ENCODE measurements at places on chromosomes 2 and 18. TPM values are rescaled to one million over a fixed set of nuclear protein-coding genes. Genes with fewer than 3 reads are reported as not detected.

DNA sequence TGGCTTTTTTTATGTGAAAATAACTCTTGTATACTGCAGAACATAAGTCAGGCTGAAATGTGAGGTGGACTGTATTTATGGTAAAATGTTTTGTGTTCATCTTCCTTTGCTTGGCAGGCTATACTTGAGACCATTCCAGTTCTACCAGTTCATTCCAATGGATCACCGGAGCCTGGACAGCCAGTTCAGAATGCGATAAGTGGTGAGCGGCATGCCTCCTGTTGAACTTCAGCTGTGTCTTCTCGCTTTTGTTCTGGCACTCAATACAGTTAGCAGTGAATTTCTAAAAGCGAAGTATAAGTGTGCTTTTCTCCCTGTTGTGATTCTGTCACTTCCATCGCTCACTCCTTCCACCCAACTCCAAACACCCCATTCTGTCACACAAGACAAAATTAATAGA lies 138.5 kb downstream of the ARHGAP28 start:
- DNase-seq, result no peak

DNA sequence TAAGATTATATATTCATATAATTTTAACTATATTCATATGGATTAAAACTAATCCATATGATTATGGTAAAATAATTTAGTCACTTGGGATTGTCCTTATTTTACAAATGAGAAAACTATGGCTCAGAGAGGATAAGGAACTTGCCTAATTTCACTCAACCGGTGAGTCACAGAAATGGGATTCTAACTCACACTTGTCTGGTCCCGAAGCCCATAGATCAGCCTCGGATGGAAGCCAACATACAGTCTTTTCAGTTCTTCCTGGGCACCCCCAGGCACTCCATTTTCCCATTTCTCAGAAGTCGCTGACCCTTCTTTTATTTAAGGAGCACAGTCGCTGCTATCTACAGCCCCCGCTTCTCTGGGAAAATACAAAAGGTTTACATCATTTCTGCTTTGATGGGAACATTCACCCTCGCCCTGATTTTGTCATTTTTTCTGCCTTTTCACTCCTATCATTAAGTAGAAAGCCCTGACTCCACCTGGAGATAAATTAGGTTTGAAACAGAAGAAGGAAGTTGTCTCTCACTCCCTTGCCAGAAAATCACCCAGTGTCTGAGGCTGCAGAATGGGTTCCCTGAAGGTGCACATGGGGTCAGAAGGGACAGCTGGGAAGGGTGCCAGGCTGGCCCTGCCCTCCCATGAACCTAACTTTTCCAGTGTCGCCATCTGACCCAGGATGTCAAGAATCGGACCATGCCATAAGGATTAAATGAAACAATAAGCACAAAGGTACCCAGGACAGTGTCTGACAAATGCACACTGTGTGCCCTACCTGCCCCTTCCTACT lies 36.6 kb downstream of the CYP1B1 start:
- DNase-seq, result no peak

GRCh38 chr18:1053331-1054315 lies 149.0 kb downstream of the ADCYAP1 start:
- no peak for DNase-seq

GRCh38 chr18:78239090-78239457 lies 740.5 kb upstream of the SALL3 start:
- no peak for DNase-seq

DNA sequence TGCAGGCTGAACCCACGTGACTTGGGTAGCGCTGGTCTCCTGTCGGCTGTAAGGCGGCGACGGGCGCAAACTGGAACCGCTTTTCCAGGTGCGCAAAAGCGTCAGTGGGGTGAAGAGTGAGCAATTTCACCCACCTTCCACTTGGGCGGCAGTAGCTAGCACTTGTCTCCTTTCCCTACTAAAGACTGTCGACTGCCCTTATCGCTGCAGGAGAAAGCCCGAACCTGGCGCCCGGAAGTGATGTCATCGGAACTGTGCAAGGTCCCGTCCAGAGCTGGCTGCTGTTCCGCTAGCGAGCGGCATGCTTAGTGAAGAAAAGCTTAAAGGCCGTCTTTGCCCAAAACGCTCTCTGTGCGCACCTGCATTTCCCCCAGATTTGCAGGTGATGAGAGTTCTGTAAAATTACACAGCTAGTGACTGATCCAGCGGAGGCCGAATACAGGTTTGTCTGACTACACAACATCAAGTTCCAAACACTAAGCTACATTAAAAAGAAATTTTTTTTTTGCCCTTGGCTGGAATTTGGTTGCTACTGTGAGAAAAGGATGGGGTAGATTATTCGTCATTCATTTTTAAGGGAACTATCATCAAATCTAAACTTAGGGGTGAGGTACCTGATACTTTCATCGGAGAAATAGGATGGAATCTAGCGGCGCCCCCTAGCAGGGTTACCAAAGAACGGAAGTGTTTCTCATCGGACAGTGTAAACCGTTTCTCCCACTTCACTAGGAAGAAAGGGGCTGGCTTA lies at the start of gene OSGEPL1:
Gene OSGEPL1, minus strand, starts transcription at position 242 of the 748 bp plus-strand sequence. CDS start 1,152 bp downstream, outside the sequence.
- DNase-seq, result peak; percentile 95

KCNG3 gene
- total RNA-seq, result 0.22 TPM

FEV gene
- not detected for total RNA-seq

- DNase-seq, result no peak
These were observed 73.6 kb downstream of the CD226 start for GRCh38 chr18:69874058-69874457.

CCL20 gene
- total RNA-seq, result 21.9 TPM

Measured in activated T-cell treated with anti-CD3 and anti-CD28 coated beads, Interleukin-2, amount 50 U/mL, for 72 hours (primary cell).